NCI-H1930 (cell line): ENCODE measurements at places on chromosomes 1 and 21.

GRCh38 chr21:43988506-43989230, 23.4 kb upstream of the TRAPPC10 start:
- no peak for DNase-seq

- DNase-seq = no peak
Measured at GRCh38 chr1:207805841-207806421, 54.1 kb downstream of the CD46 start.

DNA sequence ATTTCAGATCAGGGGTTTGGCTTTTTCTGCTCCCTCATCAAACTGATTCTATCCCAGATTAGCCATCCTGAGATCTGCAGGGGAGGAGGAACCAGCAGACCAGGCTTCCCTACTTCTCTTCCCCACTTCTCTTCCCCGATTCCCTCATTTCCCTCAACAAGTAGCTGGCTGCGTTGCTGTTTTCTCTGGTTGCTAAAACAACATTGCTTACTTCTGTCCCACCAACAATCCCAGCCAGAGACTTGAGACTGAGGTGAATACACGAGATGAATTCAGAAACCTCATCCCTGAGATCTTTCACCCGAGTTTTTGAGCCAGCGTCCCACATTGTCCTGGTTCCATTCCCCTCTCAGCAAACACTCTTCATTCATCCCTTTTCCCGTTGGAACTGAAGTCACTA, 22.4 kb downstream of the DYRK3 start:
- no peak for DNase-seq

DNA sequence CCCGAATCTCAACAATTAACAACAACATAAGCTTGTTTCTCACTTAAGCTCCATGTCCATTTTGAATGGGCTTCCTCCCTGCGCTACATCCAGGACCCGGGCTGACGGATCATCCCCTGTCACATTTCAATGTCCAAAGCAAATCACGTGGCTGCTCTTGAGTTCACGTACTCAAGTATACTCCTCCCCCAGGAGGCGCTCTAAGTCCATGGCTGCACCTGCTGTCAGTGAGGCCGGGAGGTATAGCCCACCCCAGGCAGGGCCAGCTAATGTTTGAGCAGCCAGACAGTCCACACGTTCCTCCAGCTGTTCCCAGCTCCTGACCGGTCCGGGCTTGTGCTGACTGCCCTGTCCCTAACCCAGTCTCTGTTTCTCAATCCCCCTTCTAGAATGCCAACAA, 220.8 kb downstream of the SLC35F3 start:
- DNase-seq = no peak

DNA sequence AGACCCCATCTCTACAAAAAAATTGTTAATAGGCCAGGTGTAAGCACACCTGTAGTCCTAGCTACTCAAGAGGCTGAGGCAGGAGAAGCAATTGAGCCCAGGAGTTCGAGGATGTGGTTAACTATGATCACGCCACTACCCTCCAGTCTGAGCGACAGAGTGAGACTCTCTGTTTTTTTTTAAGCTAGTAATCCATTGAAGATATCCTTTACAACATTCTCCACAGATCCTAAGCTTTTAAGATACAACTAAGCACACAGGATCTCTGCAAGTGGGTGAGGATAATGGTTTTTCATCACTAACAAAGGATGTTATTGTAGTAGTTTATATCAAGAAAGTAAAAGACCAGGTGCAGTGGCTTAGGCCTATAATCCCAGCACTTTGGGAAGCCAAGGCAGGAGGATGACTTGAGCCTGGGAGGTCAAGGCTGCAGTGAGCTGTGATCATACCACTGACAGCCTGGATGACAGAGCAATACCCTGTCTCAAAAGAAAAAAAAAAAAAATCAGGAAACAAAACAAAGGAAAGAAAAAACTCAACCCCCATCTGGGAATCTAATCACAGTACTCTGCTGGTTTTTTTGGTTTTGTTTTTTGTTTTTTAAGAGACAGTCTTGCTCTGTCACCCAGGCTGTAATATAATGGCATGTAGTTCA, 166.1 kb downstream of the RERE start:
- DNase-seq = no peak

DNA sequence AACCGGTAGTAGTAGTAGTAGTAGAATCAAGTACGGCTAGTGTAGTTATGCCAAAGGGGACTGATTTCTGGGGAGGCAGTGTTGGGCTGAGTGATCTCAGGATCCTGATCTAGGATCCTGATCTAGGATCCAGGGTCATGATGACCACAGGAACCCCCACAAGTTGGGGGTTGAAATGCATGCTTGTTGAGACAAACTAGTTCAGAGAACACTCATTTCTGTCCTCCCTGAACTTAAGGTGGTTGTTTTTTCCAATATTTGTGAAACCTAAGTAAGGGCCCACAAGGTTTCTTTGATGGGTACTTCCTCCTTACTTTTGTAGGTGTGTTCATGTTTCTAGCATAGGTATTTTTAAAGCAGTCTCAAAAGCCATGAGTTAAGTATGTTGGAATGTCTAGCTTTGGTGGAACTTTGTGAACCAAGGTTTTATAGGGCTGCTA, 33.9 kb upstream of the PDC start:
- no peak for DNase-seq
